Right atrium auricular region (tissue), 2 donors: ENCODE measurements at places on chromosomes 3 and 15.

DNA sequence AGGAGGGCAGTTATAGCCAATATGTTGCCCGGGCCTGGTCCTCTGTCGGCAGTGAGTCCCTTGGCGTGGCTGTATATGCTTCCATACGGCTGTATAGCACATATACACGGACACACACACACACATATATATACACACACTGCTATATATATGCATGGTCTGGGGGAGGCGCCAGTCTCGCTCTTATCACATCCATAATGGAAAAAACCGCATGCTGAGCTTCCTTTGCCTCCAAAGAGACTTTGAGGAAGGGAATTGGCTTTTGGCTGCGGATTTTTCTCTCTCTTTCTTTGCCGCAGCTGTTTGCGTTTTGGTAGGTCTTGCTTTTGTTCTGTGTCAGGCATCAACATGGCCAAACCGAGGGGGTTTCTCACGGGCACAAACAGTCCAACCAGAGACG lies 11.3 kb upstream of the TMEM115 start:
- DNase-seq: no peak

DNA sequence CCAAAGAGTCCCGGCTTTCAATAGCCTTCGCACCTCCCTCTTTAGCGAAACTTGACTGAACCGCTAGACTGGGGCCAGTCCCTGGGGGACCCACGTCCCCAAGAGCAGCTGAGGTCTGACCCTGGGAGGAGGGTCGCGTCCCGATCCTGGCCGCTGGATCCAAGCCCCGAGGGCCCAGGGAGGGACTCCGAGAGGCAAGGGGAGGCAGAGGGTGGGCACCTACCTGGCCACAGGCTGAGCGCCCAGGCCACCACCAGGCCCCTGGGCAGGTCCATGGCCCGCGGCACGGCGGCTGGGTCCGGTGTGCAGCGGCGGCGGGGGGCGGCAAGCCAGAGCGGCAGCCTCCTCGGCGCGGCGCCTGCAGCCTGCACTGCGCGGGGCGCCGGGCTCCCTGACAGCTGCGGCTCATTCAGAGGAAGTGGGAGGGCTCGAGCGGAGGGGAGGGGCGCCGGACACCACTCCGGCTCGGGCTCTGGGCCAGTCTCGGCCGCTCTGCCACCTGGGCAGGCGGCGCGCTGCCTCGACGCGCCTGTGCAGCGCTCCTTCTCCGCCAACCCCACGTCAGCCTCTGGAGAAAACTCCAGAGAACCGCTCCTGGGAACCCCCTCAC lies at the start of gene ITGA11:
Gene ITGA11 (minus strand): TSS at position 372 of the 610 bp plus-strand sequence. CDS start 97 bp downstream, at position 275.
- DNase-seq: peak; percentile 74

GRCh38 chr3:186821429-186822387 lies 15.4 kb upstream of the RFC4 start:
- DNase-seq: no peak

DNA sequence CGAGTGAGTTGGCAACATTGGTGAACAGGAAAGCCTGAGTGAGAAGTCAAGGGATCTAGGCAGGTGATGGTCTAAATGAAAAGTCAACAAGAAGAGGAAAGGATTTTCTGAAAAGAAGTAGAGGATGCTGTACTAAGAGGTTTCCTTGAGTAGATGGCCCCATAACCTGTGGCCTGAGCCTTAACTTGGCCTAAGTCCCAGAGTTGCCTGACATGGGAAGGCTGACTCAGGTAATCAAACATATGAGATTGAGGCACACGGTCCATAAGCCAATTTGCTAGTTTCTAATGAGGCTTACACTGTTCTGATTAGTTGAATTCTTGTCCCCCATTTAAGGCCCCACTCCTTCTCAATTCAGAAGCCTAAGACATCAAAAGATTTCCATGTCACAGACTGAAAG lies 262.5 kb upstream of the LMCD1 start:
- DNase-seq: no peak

DNA sequence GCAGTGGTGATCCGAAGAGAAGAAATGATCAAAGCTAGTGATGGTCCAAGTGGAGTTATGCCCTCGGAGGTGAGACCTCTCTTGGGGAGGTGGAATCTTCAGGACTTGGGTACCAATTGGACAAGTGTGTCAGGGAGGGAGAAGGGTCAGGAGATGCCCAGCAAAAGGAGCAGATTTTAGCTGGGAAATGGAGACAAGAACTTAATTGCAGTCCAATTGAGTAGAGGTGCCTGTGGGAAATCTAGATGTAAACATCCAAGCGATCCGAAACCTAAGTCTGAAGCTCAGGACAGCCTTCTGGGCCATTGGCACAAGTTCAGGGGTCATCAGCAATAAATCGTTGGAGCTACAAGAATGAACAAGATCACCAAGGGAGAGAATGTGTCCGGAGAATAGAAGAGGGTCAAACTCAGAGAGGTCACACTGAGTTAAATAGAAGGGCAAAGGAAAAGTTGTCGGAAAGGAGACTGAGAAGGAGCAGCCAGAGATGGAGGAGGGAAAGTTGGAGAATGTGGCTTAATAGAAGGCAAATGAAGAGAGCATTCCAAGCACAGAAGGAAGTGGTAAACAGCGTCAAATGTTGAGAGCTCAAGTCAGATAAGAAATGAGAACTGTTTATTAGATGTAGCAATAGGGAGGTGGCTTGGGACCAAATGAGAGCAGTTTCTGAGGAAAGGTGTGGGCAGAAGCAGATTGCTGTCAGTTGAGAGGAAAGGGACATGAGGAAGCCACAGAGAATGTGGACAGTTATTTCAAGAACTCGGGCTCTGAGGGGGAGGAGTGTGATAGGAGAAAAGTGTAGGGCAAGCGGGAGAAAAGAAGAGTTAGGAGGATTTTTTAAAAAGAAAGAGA lies 64.2 kb upstream of the FNDC3B start:
- DNase-seq: no peak

- no peak for DNase-seq
These were observed 205.9 kb upstream of the GBE1 start for GRCh38 chr3:81967393-81967792.

- DNase-seq: no peak
These were observed 176.6 kb downstream of the XXYLT1 start for GRCh38 chr3:195094191-195094921.

DNA sequence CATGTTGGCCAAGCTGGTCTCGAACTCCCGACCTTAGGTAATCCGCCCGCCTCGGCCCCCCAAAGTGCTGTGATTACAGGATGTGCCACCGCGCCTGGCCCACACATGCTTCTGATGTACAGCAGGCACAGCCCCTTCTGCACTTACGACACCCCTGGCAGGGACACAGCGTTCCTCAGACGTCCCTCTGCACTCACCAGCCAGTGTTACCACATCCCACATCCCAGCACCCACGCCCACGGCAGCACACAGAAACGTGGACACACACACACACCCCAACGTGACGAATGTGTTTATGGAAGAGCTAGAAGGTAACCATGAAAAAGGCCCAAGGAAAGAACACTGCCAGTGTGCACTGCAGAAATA lies 576 bp upstream of the RPAP1 start:
- DNase-seq: peak; percentile 66

- no peak for DNase-seq
These were observed 961.0 kb upstream of the CFAP20DC start for GRCh38 chr3:60010781-60011180.

- no peak for DNase-seq
These were observed 788 bp upstream of the DLG1 start for GRCh38 chr3:197298945-197299854.

- DNase-seq: no peak
These were observed 5.9 kb downstream of the ADPRH start for GRCh38 chr3:119585208-119585607.

DNA sequence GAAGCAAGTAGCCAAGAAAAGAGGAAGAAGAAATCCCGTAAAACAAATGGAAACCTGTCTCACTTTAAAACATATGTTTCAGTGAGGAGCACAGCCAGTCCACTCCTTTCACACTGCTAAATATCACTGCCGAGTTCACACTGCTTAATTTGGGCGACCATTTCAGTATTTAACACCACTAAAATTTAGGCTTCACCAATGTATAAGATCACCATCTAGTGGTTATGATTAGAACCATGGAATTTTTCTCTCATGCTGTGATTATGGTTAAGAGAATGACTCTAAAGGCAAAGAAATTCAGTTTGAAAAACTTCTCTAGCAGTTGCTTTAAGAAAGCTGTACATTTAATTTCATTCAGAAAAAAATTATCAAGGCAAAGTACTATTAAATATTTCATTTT lies 16.6 kb downstream of the SLC4A7 start:
- DNase-seq: no peak

- DNase-seq: no peak
These were observed 15.3 kb downstream of the TLE3 start for GRCh38 chr15:70082281-70082900.

GRCh38 chr15:75861750-75862402 lies 18.6 kb downstream of the UBE2Q2 start:
- DNase-seq: no peak

DNA sequence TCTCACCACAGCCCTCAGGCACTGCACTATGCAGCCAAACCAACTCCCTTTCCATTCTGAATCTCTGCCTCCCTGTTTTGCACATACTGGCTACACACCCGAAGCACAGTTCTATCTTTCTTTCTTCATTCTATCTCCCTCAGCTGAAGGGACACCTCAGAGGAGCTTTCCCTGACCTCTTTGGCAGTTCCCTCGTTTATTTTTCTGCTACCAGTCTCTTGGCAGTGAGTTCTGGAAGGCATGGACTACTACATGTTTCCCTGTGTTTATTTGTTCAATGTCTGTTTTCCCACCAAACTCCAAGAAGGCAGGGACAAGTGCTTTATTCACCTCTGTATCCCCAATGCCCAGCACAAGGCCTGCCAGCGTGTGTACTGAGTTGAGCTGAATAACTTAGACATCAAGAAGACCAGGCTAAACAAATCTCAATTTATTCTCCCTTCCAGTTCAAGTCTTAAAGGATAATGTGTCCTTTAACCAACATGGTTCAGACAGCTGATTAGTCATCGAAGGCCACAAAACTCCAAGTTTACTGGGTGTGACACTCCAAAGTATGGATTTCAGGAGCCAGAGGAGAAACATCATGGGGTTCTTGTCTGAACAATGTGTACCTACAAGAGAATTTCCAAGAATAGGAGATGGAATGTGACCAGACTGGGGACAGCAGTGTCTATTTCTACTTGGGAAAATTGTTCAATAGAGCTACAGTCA lies 260.1 kb upstream of the CTNNB1 start:
- DNase-seq: no peak

DNA sequence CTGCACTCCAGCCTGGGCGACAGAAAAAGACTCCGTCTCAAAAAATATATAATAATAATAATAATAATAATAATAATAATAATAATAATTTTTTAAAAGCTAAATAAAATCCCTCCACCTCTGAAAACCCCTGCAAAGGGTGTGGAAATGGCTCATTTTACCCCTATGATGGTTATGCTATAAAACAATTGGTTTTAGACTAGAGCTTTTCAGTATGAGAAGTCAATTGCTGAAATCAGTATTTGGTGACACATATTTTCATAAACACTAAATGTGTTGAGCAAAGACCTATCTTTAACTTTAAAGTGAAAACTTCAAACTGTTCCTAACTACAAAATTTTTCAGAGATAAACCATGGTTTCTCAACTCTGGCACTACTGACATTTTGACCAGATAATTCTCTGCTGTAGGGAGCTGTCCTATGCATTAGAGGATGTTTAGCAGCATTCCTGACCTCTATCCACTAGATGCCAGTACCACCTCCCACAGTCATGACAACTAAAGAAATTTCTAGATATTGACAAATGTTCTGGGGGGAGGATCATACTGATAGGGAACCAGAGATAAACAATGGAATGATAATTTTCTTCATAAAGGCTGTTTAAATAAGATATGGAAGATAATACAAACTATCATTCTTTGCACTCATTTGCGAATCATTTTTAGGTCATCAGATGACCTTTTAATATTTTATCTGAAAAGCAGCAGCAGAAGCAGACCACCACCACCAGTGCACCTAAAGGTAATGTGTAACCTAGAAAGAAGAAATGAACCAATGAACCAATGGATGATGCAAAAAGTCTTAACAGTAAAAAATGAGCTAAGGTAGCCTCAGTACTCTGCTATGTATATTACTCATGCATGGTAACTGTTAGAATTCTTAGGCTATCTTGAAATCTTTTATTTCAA lies 13.8 kb downstream of the PTPN9 start:
- DNase-seq: no peak

DNA sequence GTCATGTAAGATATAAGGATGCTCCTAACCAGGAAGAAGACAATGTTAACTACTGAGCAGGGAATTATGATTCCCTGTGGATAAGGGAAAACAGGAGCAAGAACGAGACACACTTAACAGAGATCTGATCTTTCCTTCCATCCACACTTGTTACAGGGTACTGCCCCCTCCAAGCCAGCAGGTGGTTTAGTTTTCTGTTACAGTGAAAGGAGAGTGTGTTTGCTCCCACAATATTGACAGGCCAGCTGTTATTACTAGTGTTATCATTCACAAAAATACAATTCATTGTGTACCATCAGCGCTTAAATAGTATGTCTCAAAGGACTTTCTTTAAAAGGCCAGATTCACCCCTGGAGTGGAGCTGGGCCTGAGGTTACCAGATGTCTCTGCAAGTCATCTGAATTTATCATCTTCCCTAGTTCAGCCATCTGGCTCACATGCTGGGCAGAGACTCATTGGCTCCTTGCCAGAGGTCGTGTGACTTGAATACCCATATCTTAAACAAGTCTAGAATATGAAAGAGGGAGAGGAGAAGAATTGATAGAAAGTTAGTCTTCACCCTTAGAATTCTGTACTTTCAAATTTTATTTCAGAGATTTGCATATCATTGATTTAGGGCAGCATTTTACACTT lies 16.8 kb upstream of the FMN1 start:
- DNase-seq: no peak

DNA sequence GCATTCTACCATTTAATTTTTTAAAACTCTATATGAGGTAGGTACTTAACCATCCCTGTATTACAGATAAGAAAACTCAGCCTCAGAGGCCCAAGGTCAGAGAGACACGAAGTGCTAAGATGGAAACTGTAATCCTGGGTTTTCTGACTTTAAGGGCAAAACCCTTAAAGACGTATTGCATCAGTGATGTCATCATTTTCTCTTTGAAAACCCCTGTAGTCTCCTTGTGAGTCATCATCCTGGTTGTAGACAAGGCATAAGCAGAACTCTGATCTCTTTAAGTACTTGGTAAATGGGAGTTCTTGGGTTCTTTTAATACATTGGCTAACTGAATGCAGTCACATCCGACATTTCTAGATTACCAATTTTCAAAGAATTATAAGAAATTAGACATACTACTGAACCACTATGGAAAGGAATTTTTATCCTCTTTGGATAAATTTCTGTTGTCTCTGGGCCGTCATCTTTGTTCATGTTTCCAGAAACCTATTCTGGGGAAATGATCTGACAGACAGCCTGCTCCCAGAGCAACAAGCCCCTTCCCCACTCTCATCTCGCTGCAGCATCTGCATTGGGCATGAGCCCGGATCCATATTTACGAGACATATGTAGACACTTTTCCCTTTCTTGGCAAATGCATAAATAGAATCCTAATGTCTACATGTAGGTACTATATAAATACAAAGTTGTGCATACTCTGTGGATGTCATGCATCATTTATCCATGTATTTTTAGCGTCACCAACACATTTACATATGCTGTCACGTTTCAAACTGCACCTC lies 48.7 kb upstream of the MDFIC2 start:
- no peak for DNase-seq

GRCh38 chr3:143605233-143605950 lies 242.9 kb downstream of the SLC9A9 start:
- DNase-seq: no peak

GRCh38 chr3:72171946-72172345 lies 387.0 kb upstream of the PROK2 start:
- DNase-seq: no peak

- DNase-seq: no peak
These were observed 62.7 kb upstream of the BNIP2 start for GRCh38 chr15:59751552-59752413.

- no peak for DNase-seq
These were observed 57.1 kb downstream of the TP63 start for GRCh38 chr3:189688262-189688661.

GRCh38 chr15:101537483-101538080 lies 48.1 kb upstream of the PCSK6 start:
- no peak for DNase-seq
